ENCODE measurements at places on chromosomes 12 and 14.

DNA sequence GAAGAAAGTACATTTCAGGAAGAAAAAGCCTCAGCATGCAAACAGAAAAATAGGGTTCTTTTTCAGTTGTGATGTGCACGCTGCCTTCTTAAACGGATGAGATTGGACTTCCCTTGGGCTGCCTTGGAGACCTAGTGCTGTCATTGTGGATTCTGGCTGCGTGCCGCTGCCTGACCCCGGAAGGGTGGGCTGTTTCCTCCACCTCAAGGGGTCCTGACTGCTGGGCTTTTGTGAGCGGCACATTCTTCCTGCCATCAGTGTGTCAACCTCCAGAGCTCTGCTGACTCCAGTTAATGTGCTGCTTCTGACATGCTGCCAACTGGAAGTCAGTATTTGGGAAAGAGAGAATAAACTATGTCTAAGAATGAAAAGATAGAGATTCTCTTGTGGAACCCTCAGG, 25.1 kb downstream of the CCNK start:
- H3K27ac ChIP-seq: peak overlapping the region; percentile 48
- DNase-seq: no peak
- peaks cover 93% of the 10 kb centered on the region for H3K36me3 ChIP-seq
- no peaks in the 10 kb centered on the region for H3K27me3 ChIP-seq

- no peak overlapping the region for H3K27ac ChIP-seq
- H3K27me3 ChIP-seq: peaks cover 4% of the 10 kb centered on the region
- no peak overlapping the region for H3K4me3 ChIP-seq
- no peaks in the 10 kb centered on the region for H3K4me1 ChIP-seq
- DNase-seq: no peak
Measured at GRCh38 chr12:100472325-100472724, 1.3 kb upstream of the NR1H4 start.

- DNase-seq: no peak
- H3K27ac ChIP-seq: no peak overlapping the region
- no peak overlapping the region for H3K4me3 ChIP-seq
- H3K27me3 ChIP-seq: no peaks in the 10 kb centered on the region
- H3K36me3 ChIP-seq: peaks cover 4% of the 10 kb centered on the region
Measured at GRCh38 chr14:22890416-22890815, 7.4 kb downstream of the REM2 start.

DNA sequence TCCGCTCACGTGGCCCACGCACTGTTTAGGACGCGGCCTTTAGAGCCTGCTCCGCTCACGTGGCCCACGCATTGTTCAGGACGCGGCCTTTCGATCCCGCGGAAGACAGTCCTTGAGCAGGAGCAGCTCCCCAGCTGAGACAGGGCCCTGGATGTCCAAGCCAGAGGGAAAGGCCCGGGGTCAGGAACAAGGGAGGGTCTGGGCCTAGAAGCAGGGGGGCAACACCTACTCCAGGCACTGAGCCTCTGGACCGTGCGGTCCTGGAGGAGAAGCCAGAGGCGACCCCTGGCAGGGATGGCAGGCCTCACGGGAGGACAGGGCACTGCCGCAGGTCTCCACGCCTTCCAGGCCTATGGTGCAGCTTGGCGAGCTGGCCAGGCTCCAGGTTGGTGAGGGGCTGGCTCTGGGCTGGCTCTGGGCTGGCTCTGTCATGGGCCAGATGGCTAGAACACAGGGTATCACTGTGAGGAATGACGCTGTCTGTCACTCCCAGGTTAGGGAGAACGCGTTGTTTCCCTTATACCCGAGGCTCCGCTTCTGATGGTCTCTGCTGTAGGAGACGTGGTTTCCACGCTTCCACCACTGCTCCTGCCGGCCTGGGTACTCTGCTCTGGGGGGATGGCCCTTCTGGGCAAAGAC, 341.7 kb downstream of the TMEM121 start:
- no peak overlapping the region for H3K4me3 ChIP-seq
- peaks cover 8% of the 10 kb centered on the region for H3K4me1 ChIP-seq
- DNase-seq: peak; percentile 12
- no peaks in the 10 kb centered on the region for H3K27me3 ChIP-seq

GRCh38 chr14:87449016-87449415, 544.0 kb downstream of the GALC start:
- no peak overlapping the region for H3K4me3 ChIP-seq
- H3K27me3 ChIP-seq: no peaks in the 10 kb centered on the region
- DNase-seq: no peak
- H3K36me3 ChIP-seq: no peaks in the 10 kb centered on the region
- H3K4me1 ChIP-seq: no peaks in the 10 kb centered on the region
- no peak overlapping the region for H3K27ac ChIP-seq

DNA sequence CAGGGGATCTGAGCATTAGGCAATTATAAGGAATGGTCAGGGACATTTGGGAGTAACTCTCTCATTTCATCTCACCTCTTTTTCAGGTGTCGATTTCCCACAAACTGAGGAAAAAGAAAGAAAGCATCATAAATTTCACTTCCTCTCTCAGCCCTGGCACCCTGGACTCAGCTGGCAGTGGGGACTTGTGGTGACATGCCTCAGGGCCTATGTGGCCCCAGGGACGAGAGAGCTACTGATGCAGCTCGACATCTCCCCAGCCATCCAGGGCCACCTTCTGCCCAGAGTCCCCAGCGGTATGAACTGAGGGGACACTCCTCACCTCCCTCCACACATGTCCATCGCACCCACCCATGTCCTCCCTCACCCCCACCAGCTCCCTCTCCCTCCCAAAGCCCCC, 11.7 kb downstream of the TNFRSF1A start:
- DNase-seq: no peak
- H3K36me3 ChIP-seq: peaks cover 82% of the 10 kb centered on the region
- no peaks in the 10 kb centered on the region for H3K27me3 ChIP-seq
- peak overlapping the region; percentile 72 for H3K27ac ChIP-seq

GRCh38 chr12:119885549-119885948, 8.4 kb upstream of the CIT start:
- H3K4me1 ChIP-seq: no peaks in the 10 kb centered on the region
- DNase-seq: no peak
- no peak overlapping the region for H3K4me3 ChIP-seq
- peaks cover 10% of the 10 kb centered on the region for H3K27me3 ChIP-seq
- H3K36me3 ChIP-seq: no peaks in the 10 kb centered on the region
- H3K27ac ChIP-seq: no peak overlapping the region

GRCh38 chr14:37140176-37140575, 32.2 kb downstream of the SLC25A21 start:
- no peaks in the 10 kb centered on the region for H3K27me3 ChIP-seq
- no peak overlapping the region for H3K27ac ChIP-seq
- no peaks in the 10 kb centered on the region for H3K36me3 ChIP-seq
- no peaks in the 10 kb centered on the region for H3K4me1 ChIP-seq
- no peak for DNase-seq

- peaks cover 33% of the 10 kb centered on the region for H3K4me1 ChIP-seq
- DNase-seq: no peak
- H3K27me3 ChIP-seq: no peaks in the 10 kb centered on the region
- peak overlapping the region; percentile 90 for H3K27ac ChIP-seq
- H3K4me3 ChIP-seq: peak overlapping the region; percentile 19
Measured at GRCh38 chr14:71142375-71143038, 235.2 kb downstream of the PCNX1 start.

All from activated T-cell treated with anti-CD3 and anti-CD28 coated beads, Interleukin-2, amount 50 U/mL, for 24 hours (primary cell).